Suppressor macrophage treated with lipopolysaccharide for 4 hours (primary cell): ENCODE measurements at places on chromosomes 11 and 22.
A peak's percentile ranks its signal among the peaks of the same experiment; 100 is the strongest.

GRCh38 chr11:120805960-120806555, 217.8 kb upstream of the TBCEL start:
- DNase-seq = no peak

DNA sequence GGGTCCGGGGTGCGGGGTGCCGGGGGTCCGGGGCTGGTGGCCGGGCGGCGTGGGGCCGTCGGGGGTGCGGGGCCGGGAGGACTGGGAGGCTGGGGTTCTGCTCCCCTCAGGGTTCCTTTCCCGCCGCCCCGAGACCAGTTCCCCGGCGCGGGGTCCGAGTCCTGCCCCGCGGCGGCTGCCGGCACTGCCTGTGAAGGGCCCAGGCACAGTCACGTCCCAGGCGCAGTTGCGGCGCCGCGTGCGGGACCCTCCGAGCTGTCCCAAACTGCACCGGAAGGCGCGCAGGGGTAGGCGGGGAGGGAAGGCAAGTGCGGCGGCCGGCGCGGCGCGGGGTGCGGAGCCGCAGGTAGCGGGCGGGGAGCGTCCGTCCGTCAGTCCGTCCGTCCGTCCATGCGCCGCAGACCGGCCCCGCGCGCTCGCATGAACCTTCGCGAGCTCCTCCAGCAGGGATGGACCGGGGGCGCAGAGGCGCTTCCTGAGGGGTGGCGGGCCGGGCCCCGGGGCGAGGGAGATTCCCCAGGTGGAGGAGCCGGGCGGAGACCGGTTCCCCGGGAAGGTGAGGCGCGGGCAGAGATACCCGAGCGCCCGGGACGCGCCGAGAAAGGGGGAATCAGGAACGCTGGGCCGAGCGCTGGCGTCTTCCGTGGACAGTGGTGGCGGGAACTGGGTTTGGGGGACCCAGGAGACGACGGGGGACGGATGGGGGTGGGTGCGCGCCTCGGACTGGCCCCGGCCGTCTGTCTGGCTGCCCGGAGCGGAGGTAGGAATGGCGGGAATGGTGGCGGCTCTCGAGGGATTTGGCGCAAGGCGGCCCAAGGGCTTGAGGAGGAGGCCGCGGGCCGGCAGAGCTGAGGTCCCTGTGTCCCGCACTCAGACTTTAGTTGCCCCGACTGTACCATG, 3.1 kb upstream of the ADORA2A start:
- DNase-seq = peak; percentile 46

GRCh38 chr11:126426820-126427749, 71.6 kb downstream of the ST3GAL4 start:
- no peak for DNase-seq

GRCh38 chr11:1483445-1483961, 3.1 kb downstream of the MOB2 start:
- no peak for DNase-seq

DNA sequence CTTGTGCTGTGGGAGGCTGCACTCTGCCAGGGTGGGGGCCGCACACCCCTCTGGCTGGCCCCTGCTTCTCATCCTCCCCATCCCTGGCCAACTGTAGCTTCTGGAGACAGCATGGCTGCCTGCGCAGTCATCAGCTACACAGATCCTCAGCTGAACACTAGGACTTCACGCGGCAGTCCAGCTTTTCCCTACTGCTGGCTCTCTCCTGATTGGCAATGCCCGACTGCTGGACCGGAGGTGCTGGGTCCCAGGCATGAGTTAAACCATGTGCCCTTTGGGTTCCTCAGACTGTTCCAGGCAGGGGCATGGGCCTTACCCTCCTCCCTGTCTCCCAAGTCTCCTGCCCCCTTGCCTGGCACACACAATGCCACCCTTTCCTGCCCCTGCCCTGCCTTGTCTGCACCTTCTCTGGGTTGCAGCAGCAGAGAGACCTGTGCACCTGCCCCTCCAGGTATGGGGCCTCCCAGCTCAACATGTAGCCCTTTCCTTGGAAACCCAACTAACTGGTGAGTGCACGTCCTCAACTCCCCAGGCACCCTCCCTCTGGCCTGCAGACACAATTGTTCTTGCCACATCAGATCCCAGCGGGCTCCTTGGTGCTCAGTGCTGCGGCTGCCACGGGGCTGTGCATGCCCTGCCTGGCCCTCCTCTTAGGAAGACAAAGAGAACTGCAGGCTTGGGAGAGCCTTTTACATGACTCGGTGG, 1039.2 kb downstream of the TBC1D22A start:
- DNase-seq = no peak

DNA sequence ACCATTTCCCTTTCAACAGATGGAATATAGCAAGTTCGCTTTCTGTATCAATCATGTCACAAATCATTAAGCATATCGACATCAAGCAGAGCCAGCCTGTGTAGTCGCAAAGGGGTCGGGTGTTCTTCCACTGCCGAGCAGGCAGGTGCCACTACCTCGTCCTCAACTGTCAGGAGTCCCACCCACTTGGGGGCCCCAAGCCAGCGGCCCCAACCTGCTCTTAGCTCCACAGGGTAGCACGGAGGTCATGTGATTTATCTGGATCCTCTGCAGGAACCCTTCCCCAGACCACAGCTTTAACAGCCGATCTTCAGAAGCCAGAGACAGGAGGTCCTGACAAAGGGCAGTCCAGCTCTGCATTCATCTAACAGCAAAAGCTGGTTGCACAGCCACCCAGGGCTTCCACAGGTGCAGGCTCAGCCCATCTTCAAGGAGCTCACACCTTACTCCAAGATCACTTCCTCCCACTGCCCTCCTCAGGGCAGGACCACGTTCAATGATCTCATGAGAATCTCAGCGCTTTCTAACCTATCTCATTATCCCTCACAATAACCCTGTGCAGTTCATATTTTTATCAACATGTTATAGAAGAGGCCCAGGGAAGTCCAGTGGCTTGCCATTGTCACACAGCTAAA, 110.2 kb downstream of the TRIM29 start:
- DNase-seq = no peak

GRCh38 chr11:971092-971690, 45.5 kb downstream of the AP2A2 start:
- no peak for DNase-seq

- DNase-seq = no peak
Measured at GRCh38 chr11:31974366-31975136, 116.3 kb upstream of the RCN1 start.

DNA sequence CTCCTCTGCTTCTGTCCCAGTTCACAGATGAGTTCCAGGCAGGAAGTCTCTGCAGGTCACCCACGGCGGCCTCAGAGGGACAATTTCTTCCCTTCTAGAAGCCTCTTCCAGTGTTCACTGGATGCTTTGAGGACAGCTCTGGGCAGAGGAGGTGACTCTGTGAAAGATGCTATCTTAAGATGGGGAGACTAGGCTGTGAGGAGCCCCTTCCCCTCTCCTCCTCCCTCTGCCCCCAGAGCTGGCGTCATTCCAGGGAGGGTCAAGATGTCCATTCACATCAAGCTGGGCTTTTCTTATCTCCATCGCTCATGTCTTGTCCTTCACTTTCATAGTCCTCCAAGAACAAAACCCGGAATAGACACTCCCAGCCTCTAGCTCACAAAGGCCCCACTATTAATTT, 3.3 kb downstream of the APLNR start:
- no peak for DNase-seq
